ENCODE measurements at places on chromosomes 16 and 17.
A peak's percentile ranks its signal among the peaks of the same experiment; 100 is the strongest.

DNA sequence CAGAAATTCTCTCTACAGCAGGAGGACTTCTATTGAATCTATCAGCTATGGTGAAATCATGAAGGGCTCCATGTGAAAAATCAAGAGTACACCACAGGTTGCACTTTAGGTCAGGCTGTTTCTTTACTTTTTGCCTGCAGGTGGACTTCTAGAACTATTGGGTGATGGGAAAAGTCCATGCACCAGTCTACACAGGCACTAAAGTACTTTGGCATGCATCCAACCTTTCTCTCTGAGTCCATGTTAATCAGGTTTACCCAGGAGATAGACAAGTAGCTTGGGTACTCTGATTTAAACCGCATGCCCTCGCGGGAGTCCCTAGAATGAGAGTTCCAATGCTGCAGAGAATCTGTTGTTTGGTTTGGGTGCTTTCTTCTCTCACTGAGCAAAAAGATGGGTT is 9.1 kb upstream of the ANKFN1 start:
- no peak for DNase-seq

DNA sequence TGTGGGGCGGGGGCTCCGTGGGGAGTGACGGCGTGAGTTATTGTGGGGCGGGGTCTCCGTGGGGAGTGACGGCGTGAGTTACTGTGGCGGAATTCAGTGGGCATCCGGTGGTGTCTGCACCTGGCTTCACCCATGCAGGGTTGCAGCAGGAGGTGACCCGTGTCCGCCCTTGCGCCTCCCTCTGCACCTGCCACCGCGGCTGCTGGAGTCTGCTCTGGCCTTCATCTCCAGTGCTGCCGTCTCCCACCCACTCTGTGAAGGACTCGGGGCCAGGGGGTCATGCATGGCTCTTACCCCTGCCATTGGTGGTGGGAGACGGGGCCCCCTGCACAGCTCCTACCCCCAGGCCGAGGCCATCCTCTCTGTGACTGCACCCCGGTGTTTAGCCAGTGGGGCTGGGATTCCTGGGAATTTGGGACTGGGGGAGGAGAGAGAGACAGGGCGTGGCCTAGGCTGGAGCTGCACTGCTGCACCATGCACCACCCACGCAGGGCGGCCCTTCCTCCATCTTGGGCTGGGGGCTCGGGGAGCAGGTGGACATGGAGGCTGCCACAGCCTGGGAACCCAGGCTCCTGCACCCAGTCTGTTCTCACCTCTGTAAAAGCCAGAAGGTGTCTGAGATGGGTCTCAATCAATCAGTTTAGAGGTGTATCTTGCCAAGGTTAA is 1.3 kb upstream of the PABPN1L start:
- DNase-seq, result no peak

GRCh38 chr16:79873825-79874224 is 273.3 kb upstream of the MAF start:
- DNase-seq, result no peak

- DNase-seq, result no peak
Observed at GRCh38 chr17:70677783-70678647, 508.7 kb downstream of the KCNJ2 start.

GRCh38 chr17:34502426-34502825 is 77.0 kb upstream of the TMEM132E start:
- DNase-seq, result peak; percentile 18

- DNase-seq, result no peak
Observed at GRCh38 chr16:26740771-26741170, 326.0 kb upstream of the C16orf82 start.

DNA sequence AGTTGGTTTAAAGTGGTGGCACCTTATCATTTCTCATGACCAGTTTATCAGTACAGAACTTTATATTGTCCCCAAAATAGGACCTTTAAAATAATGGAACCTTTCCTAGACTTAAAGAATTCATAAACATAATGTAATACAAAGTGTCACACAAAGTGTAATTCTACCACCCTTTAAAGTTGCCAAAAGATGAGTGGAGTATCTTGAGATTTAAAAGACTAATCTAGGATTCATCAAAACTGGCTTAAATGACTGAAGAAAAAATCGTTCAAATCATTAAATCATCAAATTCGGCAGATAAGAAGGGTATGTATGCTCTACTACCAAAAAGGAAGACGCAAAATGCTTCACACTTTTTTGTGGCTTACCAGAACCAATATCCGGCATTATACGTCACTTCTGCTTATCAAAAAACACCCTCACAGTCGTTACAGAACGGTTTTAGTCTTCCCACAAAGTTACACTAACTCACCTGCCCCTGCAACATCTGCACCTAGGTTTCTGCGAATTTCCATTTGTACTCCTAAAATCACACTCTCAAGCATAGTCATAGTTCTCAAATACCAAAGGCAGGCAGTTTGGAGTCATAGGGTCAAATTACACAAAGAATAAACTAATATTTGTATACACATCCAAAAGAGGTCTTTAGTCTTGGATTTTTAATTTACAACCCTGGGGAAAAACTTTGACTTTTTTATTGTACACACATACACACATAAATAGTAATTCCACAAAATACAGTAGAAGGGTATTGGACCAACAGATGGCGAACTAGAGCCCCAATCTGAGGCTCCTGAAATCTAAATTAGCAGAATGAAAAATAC is 1.4 kb upstream of the KANSL1 start:
- DNase-seq, result no peak

DNA sequence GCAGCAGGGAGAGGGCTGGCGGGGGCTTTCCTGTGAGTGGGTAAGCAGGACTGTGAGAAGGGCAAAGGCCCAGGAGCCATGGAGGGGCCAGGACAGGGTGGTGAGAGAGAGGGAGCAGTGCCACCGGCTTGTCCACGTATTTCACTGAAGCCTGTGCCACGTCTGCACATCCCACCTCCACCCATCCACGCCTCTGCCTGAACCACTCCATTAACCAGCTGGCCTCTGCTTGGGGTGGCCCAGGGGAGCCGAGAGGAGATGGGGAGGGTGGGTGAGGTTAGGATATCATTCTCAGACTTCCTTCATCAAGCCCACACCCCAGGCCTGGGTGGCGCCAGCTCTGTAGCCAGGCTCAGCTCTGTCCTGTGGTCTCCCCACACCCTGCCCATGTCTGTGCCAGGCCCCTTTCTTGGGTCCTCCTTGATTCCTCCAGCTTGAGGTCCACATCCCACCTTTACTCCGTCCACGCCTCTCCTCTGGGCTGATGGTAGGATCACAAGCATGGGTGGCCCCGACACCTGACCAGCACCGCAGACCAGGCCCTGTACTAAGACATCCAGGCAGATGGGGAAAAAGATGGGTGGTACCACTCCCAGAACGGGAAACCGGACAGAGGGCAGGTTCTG is 3.2 kb upstream of the FN3K start:
- DNase-seq, result no peak

Data from suprapubic skin (tissue), 4 donors.